CD4-positive, alpha-beta T cell (primary cell): ENCODE measurements at places on chromosomes 7 and 10. TPM values are rescaled to one million over a fixed set of nuclear protein-coding genes. Genes with fewer than 3 reads are reported as not detected.

- no peak for DNase-seq
Measured at GRCh38 chr10:72889391-72889831, 4.1 kb upstream of the OIT3 start.

- DNase-seq: no peak
Measured at GRCh38 chr7:107430057-107430456, 39.8 kb upstream of the GPR22 start.

DNA sequence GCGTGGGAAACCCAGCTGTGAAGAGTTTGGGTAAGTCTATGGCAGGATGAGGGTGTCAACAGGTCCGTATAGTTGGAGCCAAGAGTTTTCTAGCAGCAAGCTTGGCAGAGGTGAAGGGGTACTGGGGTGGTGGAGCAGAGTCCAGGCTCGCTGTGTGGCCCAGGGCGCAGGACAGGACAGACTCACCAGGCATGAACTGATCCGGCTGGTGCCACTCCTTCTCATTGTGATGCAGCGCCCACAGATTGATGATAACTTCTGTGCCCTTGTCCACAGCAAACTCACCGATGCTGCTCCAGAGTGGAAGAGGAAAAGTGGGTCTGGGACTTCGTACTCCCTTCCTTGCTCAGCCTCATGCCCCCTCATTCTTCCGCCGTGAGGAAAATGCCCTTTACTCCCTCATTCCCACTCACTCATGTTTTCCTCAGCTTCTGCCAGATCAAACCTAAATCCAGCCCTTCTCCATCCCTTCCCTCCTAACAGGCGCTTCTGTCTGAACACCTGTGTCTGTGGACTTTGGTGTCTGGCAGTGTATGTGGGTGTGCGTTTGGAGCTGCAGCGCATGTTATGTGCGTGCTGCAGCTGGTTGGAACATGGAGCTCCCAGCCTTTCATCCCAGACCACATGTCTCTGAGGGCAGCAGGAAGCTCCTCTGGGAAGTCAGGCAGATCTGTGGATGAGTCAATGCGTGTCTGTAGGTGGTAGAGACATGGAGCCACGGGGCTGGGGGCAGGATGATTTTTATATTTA, 5.7 kb downstream of the CYP17A1 start:
- DNase-seq: no peak

GRCh38 chr7:114334989-114335388, 79.6 kb upstream of the FOXP2 start:
- DNase-seq: no peak

DNA sequence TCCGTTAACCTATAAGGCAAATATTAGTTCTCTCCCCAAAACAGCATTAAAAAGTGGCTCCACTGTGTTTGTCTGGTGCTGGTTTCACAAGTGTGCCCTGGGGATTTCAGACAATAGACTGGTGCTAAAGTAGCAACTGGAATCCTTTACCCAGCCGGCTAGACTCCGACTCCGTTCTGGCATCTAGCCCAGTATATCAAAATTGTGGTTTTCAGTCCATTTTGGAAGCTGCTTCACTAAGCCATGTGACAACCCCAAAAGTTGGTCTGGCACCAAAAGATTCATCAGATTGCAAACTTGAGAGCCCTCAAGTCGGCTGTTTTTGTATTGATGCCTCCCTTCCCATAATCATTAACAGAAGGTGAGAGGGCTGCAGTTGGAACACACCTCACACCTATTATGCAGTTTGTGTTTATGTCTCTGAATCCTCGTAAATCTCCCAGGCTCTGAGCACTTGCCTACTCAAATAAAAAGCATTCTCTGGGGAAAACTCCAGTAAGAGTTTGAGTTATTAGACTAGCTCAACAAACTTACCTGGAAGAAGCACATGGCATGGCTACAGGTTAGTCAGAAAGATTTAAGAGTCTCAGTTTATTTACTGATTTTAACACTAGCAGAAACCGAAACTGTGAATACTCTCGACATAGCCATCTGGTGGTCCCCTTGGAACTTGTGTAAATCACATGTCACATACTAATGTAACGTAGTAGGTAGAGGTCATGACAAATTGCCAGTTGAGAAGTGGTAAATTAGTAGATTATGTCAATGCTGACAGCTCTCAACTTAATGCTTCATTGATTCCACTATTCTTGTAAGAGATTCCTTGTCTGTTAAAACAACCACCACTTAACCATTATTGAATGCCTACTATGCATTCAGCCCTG, 14.8 kb upstream of the WNT16 start:
- DNase-seq: no peak

GRCh38 chr7:13603661-13604060, 385.8 kb downstream of the ETV1 start:
- DNase-seq: no peak

DNA sequence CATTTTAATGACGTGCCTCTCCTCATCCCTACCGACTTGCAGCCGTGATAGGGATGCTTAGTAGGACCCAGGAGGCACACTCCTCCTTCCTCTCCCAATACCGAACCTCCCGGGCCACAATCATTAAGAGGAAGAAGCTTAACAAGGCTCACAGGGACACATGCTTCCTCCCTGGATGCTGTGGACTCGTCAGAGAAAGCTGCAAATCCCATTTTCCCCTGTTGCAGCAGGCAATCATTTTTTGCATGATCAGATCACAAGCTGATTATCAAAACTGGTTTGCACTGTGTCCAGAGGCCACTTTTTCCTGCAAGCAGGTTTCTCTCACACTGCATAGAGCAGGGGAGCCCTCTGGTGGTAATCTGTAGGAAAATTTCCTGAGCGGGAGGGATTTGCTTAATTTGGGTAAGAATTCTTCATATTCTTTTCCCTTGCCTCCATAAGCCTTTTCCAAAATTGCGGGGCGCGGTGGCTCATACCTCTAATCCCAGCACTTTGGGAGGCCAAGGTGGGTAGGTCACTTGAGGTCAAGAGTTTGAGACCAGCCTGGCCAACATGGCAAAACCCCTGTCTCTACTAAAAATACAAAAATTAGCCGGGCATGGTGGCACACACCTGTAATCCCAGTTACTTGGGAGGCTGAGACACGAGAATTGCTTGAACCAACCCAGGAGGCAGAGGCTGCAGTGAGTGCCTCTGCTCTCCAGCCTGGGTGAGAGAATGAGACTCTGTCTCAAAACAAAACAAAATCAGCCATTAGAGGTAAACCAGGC, 16.1 kb upstream of the LAMB4 start:
- peak; percentile 22 for DNase-seq

- no peak for DNase-seq
Measured at GRCh38 chr10:6528198-6528950, 51.7 kb downstream of the PRKCQ start.

GRCh38 chr10:86804805-86805204, 48.4 kb downstream of the BMPR1A start:
- DNase-seq: no peak

DNA sequence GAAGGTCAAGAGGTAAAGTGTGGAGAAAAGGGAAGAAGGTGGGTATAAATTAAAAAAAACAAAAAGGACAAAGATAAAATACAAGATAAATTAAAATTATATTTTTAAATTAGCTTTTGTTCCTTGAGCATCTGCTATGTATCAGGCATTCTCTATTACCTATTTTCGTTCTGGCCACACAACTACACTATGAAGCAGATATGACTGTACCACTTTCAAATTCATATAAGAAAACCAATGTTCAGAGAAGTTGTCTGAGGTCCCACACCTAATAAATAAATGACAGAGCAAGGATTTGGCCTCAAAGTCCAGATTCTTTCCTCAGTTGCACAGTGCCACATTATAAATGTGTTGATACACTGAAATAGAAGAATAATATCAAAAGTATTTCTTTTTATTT, 103.8 kb upstream of the PCDH15 start:
- no peak for DNase-seq

DNA sequence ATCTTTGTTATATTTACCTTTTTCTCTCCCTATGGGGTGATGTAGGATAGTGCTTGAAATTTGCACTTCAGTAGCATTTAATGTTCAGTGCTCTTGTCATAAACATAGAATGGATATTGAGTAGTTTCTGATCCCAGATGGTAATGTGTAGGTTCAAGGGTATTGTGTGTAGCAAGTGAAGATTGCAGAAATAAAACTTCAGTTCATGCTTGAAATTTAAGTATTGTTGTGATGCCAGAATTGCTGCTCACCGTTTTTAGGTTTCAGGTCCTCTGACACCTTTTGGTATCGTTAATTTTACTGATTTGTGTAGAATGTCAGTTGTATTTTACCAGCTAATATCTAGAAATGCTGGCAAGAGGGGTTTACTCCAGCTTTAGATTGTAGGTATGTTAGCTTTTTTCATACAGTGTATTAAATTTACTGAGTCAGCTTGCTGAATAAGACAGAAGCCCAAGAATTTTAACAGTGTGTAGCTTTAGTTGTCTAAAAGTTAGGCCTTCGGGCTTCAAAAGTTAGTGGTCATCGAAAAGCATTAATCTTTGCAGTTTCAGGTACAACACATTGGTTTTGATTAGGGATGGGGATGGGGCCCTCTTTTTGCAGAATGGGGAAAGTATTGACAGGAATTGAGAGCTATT, 1.9 kb downstream of the PTEN start:
- no peak for DNase-seq

- no peak for DNase-seq
Measured at GRCh38 chr7:141691540-141691939, 10.4 kb downstream of the DENND11 start.

- DNase-seq: no peak
Measured at GRCh38 chr7:101707587-101707986, 78.5 kb upstream of the MYL10 start.

- no peak for DNase-seq
Measured at GRCh38 chr7:132083537-132084123, 492.6 kb downstream of the PLXNA4 start.

DNA sequence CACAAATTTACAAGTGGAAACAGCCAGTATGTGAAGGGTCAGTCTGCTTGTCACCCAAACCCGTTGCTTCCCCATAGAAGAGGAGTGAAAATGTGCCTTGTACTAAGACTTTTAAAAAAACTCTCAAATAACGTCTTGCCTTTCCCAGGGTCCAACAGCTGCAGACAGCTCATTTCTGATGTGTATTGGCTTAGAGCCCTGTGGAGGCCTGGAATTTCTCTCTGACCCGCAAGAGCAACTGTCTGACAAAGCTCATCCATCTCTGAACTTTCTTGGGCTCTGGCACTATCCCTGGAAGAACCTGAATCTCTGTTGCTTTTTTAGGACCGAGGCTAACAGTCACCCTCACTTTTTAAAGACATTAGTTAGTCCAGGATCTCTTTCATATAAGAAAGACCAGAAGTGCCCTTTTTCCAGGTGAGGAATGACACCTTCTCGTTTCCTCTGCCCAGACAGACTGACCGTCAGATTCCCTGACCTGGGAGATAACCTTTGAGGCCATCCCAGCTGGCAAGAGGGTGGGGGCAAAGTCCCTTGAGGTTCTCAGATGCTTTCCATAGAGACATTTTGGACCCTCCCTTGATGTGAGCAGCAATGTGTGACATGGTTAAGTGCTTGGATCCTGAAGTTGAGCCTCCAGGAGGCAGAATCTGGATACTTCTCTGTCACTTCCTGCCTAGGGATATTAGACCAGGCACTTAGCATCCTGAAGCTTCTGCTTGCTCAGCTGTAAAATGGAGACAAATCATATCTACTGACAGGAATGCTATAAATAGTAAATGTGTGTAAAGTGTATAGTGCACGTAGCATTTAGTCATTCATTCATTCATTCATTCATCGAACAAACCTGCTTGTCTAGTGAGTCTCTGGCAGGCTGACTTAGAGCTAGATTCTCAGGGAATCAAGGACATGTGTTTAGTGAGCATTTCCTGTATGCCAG, 4.5 kb upstream of the NODAL start:
- no peak for DNase-seq

DNA sequence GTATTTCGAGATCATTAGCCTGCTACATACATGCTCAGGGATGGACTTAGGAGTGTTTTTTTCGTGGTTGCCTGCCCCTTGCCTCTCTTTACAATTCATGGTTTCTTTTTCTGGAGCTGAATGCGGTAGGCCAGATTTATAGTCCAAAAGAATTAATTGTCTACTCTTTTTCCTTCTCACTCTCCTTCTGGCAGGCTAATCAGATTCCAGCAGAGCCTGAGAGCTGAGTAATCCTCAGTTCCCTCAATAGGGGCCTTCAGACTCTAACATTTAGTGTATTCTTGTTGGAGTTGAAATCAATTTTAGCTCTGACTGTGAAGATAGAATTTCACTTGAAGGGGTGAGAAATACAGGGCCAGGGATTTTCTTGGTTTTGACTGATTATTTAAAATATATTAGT, 16.4 kb downstream of the SORCS3 start:
- DNase-seq: no peak

DNA sequence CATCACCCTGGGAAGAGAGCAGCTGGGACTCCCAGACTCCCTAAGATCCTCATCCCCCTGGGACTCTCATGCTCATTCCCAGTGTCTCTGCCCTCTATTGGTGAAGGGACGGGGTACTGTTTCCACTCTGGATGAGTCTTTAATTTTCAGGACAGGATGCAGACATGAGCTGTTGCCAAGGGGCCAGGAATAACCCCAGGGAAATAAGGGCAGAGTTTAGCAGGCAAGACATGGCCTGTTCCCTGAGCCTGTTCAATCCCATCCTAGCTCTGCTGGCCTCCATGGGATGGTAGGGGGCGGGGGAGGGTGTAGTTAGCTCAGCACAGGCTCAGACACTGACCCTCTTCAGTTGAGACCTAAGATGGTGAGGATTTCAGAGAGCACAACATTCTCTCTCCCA, 14.0 kb downstream of the C10orf105 start:
- no peak for DNase-seq

- DNase-seq: no peak
Measured at GRCh38 chr7:15439853-15440252, 122.0 kb downstream of the AGMO start.

DNA sequence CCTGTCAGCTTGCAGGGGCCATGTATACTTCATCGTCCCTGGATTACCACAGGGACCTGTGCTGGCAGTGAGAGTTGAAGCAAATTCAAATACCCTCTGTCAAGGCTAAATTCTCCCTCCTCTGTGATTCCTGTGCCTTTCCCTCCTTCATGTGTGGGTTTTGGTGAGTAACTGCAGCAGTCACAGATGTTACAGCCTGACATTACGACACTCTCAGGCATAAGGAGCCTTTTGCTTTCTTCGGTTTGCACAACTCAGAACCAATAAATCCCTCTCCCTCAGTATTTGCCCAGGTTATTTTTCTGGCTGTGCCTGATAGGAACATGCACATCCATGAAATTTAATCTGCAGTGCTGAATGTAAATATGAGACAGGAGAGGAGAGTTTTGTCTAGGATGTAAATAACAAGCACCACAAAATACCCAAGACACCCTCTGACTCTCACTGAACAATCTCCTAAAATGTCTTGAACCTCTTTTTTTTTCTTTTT, 997.2 kb upstream of the GHITM start:
- no peak for DNase-seq

- no peak for DNase-seq
Measured at GRCh38 chr10:30219971-30220751, 128.9 kb downstream of the MTPAP start.

LIPN gene
- total RNA-seq: not detected

SFMBT2 gene
- total RNA-seq: 41.0 TPM

LFNG gene
- 99.8 TPM for total RNA-seq

EN2 gene
- total RNA-seq: not detected

SYCE1 gene
- 0.42 TPM for total RNA-seq

CALHM1 gene
- total RNA-seq: not detected

BTBD16 gene
- not detected for total RNA-seq

PON1 gene
- total RNA-seq: not detected

WDR86 gene
- 5.6 TPM for total RNA-seq

ST8SIA6 gene
- total RNA-seq: 0.34 TPM

EMX2 gene
- total RNA-seq: not detected

VAX1 gene
- not detected for total RNA-seq

KLF14 gene
- total RNA-seq: not detected

TDRD1 gene
- not detected for total RNA-seq

GAD2 gene
- total RNA-seq: not detected
